Stimulated activated CD8-positive, alpha-beta memory T cell treated with anti-CD3 and anti-CD28 coated beads, Interleukin-4, amount 100 ng/mL, for 24 hours (primary cell): ENCODE measurements at places on chromosomes 4 and X.

DNA sequence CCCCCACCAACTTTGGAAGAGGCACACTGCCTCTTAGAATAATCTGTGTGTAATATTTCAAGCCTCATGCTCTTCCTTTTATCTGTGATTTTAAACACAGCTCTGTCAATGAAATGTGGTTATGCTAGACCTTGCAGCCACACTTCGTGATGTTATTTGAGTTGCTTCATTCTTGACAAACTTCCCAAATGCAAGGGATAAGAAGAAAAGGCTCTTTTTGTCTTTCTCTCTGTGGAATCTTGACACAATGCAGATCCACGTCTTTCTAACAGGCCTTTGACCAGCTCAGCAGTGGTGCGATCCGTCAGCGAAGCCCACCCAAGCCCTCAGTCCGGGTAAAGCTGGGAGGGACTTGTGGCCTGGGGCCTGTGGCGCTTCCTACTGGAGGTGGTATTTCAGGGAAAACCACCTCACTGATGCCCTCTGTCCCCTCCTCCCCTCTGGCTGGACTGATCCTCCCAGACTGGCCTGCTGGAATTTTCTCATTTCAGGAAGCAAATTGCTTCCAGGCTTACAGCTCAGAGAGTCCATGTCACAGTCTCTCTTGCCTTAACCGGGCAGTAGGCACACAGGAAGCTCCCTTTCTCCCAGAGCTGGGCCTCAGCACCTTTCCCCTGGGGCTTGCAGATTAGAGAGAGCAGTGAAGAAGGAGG lies 19.5 kb upstream of the CCKAR start:
- no peak for DNase-seq

GRCh38 chr4:168538632-168539031 lies 41.8 kb downstream of the PALLD start:
- DNase-seq: no peak

- no peak for DNase-seq
These were observed 56.2 kb downstream of the CLDN22 start for GRCh38 chr4:183263787-183264386.

- no peak for DNase-seq
These were observed 293.2 kb downstream of the PRR32 start for GRCh38 chrX:127112726-127113125.

GRCh38 chrX:153974003-153974725 lies 1.6 kb downstream of the TMEM187 start:
- DNase-seq: no peak

DNA sequence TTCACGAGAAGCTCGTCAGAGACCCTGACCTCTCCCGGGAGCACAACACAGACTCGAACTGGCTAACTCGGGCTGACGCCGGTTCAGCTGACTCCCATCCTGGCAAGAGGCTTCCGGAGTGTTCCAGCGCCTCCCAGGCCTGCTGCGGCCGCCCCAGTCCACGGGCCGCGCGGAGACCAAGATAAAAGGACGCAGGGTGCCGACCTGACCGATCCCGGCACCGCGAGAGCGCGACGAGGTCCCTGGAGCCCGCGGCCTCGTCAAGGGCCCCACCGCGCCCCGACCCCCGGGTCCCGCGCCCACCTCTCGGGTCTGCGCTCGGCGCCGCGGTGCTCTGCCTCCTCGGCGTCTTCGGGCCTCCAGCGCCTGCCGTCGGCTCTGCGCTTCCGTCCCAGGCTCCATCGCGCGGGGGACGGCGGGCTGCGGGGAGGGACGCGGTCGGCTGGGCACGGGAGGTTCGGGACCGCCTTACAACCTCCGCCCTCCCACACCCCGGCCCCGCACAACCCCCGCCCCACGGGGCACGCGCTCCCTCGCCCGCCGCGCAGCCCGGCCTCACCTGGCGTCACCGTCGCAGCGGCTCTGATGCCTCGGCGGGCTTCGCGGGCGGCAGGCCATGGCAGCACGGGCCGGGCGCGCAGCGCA lies 426 bp downstream of the SLBP start:
- no peak for DNase-seq

DNA sequence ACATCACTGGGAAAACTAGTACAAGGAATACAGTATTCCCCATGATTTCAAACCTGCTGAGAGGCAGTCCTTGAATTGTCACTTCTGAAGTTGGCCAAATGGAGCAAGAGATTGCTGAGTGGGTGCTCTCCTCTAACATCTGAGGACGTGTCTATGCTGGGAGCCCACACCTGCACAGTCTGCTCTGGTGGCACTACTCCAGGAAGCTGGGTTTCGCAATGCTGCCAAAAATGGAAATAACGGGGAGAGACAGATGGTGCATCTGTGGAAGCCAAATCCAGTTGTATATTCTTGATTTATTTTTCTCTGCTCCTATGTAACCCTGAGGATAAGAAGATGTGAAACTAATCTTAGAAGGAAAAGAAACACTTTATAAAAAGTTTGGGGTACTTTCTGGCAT lies 240.1 kb upstream of the CTSO start:
- DNase-seq: no peak

GRCh38 chr4:128663325-128663724 lies 146.2 kb upstream of the JADE1 start:
- no peak for DNase-seq
